Daoy (cell line): ENCODE measurements at places on chromosomes 12 and 14.

GRCh38 chr12:16531621-16532020 is 74.3 kb downstream of the LMO3 start:
- DNase-seq = peak; percentile 9

- no peak for DNase-seq
Measured at GRCh38 chr14:24282736-24283135, 11.3 kb upstream of the RABGGTA start.

- no peak for DNase-seq
Measured at GRCh38 chr14:24394275-24394674, 4.5 kb upstream of the NYNRIN start.

DNA sequence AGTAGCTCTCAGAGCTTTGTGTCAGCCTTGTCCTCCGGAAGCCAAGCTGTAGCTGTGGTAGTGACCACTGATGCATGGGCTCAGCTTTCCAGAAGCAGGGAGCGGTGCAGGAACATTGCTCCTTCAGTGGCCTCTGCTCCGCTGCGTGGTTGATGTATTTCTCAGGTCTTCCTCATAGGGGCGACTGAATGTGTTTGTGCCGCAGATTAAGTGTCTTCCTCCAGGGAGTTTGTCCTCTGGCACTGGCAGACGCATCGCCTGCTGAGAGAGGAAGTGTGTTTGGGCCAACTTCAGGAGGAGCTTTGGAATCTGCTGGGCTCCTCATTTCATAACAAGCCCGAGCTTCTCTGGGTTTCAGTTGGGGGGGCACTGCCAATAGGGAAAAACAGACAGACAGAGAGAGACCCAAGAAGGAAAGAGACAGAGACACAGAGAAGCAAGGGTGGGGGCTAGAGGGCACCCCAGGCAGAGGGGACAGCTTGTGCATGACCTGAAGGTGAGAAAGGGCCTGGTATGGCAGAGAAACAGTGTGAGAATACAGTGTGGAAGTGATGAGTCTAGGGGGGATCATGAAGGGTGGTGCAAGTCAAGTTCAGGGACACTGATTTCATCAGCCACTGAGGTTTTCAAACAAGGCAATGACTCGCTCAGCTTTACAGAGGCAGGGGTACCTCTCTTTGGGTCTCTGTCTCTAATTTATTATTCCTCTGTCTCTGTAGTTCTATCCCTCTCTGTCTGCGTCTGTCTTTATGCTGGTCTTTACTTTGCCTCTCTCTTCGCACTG is 69.4 kb upstream of the PRIMA1 start:
- DNase-seq = peak; percentile 16

- no peak for DNase-seq
Measured at GRCh38 chr14:101736585-101736984, 24.9 kb upstream of the PPP2R5C start.

DNA sequence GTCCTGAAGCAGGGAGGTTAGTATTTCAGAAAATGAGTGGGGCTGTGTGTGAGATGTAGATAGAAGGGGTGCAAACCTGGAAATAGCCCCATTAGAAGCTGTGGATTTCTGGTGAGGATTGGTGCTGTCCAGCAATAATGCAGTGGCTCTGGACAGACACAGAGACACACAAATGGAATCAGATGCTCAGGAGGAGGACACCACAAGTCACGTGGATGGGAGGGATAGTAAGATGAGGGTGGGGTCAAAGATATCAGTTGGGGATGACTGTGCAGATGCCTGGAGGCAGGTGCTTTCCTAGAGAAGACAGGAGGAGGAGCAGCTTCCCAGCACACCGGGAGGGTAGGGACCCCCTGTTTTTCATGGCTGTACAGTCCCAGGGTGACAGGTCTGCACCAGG is 136.5 kb downstream of the PLXNC1 start:
- no peak for DNase-seq

GRCh38 chr12:102539651-102540553 is 59.5 kb upstream of the IGF1 start:
- peak; percentile 91 for DNase-seq

GRCh38 chr14:36096090-36096489 is 80.4 kb downstream of the PTCSC3 start:
- peak; percentile 36 for DNase-seq

DNA sequence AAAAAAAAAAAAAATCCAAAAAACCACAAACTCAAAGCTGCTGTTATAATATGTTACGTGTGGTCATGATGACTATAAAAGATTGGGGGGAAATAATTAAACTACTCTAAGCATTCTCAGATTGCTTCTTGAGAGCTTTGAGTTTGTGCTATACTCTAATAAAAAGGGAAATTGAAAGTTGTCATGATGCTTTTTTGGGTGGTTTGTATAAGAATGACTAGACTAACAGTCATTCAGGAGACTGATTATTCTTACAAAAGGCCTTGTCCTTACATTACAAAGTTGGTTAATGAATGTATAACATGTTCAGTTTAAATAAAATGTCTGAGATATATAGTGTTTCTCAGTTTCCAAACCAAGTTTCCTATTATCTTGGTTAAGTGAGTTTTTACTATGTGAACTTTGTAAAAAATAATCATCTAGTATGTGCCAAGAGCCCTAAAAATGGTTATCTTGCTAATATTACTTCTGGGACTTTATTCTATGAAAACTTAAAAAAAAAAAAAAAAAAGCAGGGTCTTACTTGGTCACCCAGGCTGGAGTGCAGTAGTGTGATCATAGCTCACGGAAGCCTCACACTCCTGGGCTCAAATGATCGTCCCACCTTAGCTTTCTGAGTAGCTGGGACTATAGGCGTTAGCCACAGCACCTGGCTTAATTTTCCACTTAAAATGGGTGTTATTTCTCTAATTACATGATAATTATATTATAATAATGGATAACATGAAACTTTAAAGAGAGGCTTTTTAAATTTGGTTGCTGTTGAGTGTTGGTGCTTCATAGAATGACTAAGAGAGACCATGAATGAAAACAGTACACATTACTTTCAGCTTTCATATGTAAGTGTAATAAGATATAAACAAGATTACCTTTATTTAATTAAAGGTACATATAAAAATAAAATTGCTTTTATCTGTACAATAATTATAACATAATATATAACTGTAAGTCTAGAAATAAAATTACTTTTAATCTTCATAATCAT is 459.6 kb upstream of the RGS6 start:
- no peak for DNase-seq

- no peak for DNase-seq
Measured at GRCh38 chr12:128426511-128426910, 159.5 kb downstream of the TMEM132C start.

GRCh38 chr12:133063556-133063955 is 17.2 kb upstream of the ZNF140 start:
- DNase-seq = no peak

GRCh38 chr12:15644700-15645099 is 144.5 kb downstream of the EPS8 start:
- DNase-seq = no peak

DNA sequence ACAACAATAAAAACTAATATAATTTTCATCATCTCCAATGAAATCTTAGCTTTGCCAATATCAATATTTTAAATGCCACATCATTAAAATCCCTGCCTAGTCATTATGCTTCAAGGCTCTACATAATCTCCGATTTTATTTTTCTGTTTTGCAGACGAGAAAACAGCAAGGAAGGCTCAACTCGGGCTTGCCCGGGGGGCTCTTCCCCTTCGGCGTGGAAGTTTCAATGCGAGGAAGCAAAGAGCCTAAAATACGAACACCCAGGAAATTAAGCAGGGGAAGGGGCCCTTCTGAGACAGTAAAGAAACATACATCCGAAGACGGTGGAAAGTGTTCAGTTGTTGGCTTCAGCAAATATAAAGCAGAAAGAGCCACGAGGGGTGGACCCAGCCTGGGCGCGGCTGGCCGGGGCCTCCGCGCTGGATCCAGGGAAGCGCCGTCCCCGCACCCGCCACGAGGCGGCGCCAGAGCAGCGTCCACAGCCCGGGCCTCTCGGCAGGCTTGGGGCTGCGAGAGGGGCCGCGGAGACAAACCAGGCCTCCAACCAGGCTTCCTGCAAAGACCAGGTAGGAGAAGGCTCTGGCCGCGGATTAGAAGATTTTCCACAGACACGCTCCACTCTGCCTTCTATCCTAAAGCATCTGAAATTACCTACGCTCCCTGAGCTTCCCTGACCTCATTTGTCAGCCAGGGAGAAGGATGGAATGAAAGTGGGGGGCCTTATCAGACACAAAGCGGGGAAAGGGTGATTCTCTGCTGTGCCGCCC is 77.2 kb downstream of the SERPINA3 start:
- DNase-seq = peak; percentile 77

DNA sequence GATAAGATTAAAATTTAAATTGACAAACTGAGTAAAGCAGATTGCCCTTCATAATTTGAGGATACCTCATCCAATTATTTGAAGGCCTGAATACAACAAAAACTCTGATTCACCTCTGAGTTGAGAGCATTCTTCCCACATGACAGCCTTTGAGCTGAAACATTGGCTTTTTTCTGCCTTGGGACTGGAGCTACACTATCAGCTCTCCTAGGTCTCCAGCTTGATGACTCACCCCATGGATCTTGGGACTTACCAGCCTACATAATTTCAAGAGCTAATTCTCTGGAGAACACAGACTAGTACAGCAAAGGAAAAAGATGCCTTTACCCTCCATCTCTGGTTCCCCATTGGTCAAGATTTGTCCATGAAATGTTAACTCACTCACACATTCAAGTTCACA is 555.1 kb downstream of the FOXG1 start:
- DNase-seq = peak; percentile 54

- DNase-seq = no peak
Measured at GRCh38 chr14:21891921-21892320, 218.3 kb upstream of the OR4E1 start.

DNA sequence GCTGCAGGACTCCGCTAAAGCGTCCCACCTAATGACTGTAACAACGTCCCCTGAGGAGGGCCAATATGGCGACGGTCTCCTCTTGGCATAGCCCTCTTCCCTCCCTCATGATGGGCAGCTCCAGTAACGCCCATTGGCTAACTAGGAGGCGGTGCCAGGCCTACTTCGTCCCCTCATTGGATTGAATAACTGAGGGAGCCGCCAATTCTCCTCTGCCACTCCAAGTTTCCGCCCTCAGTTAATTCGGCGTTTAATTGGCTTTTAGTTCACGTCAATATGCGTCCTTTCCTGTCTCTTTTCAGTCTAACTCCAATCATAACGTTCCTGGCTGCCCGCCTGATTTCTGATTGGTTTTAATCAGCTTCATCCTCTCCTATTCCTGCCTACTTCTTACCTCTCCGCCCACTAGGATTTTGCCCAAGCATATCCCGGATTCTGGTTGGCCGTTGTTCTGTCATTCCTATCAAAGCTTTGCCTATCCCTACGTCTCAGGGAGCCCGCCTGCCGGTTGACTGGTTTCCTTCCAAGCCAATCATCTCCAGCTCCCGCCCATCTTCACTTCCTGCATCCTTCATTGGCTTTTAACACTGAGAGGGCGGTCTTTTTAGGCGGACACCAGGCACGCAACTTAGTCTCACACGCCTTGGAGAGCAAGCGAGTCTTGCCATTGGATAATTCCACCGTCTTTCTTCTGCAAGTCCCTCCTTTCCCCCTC is 430 bp upstream of the SP1 start:
- peak; percentile 100 for DNase-seq

- peak; percentile 82 for DNase-seq
Measured at GRCh38 chr12:563250-563781, 99.9 kb downstream of the NINJ2 start.

- no peak for DNase-seq
Measured at GRCh38 chr14:101410126-101410525, 151.2 kb upstream of the DIO3 start.

GRCh38 chr12:19822476-19822875 is 383.2 kb downstream of the AEBP2 start:
- DNase-seq = no peak

- DNase-seq = peak; percentile 61
Measured at GRCh38 chr12:130204541-130204953, 42.3 kb downstream of the FZD10 start.

- peak; percentile 4 for DNase-seq
Measured at GRCh38 chr12:28535216-28535615, 345.0 kb downstream of the CCDC91 start.

GRCh38 chr12:131315601-131316000 is 361.9 kb downstream of the ADGRD1 start:
- no peak for DNase-seq

DNA sequence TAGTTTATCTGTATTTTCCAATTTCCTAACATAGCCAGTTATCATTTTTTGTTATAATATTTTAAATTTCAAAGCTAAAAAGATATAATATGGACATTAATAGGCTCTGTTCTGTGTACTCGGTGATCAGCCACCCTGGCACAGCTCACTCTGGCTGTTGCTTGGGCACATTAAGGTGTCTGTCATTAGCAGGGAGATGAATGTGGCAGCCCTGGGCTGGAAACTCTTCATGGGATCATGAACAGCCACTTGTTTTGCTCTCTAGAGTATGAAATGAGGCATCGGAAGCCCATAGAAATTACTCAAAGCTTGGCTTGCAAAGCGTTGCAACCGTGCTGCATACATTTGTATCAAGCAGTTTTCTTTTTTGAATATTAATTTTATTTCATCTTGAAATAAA is 233.2 kb downstream of the DACT1 start:
- no peak for DNase-seq

- DNase-seq = no peak
Measured at GRCh38 chr14:61331992-61332657, 10.7 kb downstream of the PRKCH start.

GRCh38 chr14:89171168-89171567 is 245.9 kb downstream of the FOXN3 start:
- DNase-seq = no peak

DNA sequence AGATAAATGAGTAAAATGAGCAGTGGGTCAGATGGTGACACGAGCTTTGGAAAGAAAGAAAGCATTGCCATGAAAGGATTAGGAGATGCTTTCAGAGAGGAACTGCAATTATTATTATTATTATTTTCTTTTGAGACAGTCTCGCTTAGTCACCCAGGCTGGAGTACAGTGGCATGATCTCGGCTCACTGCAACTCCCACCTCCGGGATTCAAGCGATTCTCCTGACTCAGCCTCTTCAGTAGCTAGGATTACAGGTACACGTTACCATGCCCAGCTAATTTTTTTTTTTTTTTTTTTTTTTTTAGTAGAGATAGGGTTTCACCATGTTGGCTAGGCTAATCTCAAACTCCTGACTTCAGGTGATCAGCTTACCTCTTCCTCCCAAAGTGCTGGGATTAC is 77.4 kb downstream of the ST8SIA1 start:
- DNase-seq = no peak

DNA sequence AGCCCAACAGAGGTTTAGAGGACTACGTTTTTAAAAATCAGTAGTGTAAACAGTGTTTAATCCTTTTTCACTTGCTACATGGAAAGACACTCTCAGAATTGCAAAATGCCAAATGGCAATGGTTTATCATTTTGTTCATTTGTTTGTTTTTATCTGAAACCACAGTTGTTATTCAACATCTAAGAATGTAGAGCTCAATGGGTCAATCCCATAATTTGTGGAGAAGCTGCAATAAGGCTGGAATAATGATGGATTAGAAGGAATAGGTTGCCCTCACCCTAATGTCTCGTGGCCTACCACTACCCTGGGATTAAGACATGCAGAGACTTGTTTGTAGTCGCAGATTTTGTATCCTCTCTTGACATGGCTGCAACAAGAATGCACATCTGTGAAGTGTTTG is 115.7 kb downstream of the LLPH start:
- no peak for DNase-seq

GRCh38 chr12:83097643-83098342 is 411.1 kb downstream of the TMTC2 start:
- DNase-seq = no peak
